ENCODE measurements at places on chromosomes 3 and 15.

DNA sequence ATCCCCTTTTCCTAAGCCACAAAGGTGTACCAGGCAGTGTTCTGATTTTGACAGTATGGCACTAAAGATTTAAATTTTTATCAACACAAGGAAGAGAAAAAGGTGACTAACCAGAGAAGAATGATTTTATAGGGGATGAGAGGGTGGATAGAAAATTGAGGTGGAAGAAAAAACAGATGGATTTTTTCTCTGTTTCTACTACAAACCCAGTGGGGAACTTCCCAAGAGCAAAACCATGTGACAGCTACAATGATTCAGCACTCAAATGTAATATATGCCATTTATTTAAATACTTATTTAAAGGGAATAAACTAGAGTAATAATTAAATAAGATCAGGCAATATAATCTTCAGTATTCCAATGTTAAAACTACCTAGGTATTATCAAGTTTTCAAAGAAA is 11.1 kb downstream of the DCUN1D1 start:
- DNase-seq = no peak

DNA sequence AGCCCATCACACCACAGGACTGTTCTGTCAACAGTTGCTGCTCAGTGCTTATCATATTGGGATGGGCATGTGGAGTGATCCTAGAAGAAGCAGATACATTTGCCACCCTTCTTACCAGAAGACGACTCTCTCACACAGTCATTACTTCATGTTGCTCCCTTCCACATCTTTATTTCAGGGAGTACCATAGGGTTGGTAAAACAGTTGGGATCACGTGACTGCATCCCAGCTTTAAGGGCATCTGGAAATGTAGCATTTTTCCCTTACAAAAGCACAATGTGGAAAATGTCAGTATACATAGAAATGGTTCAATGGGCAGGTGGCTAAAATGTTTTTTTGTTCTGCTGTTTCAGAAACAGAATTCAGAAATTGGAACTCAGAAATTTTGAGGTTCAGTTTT is 791.0 kb downstream of the OTOL1 start:
- DNase-seq = no peak

GRCh38 chr3:81003817-81004216 is 757.6 kb downstream of the GBE1 start:
- no peak for DNase-seq

GRCh38 chr3:106692624-106693023 is 684.6 kb upstream of the CCDC54 start:
- no peak for DNase-seq

DNA sequence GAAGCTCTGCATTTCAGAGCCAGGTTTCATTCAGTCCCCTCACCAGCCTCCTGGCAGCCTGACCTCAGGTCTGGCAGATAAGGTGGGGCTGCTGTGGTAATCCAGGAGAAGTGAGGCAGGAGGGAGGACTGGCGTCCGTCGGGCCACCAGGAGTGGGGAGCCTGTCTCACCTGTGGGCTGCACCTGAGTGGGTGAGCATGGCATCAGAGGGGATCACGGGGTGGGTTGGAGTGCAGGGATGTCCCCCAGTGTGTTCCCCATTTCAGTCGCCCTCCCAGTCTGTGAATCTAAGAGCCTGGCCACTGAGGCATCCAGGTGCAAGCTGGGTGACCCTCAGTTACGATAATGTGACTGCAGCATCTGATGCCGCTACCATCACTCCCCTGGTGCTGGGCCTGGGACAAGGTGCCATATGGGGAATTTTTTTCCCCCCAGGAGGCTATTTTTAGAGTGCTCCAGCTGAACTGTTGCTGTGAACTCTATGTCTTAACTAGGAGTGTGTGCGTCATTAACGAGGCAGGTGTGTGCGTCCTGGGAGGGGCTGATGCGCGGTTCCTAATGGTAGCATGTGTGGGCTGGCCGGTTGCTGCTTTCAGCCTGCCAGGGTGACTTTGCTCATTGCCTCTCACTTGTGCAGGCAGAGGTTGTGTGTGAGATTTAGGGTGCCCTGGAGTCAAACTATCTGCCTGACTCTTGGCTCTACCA is 165.2 kb downstream of the SLCO3A1 start:
- peak; percentile 30 for DNase-seq

GRCh38 chr3:183687705-183688104 is 9.9 kb upstream of the YEATS2 start:
- DNase-seq = no peak

GRCh38 chr3:86047161-86047560 is 943.8 kb downstream of the VGLL3 start:
- DNase-seq = no peak

DNA sequence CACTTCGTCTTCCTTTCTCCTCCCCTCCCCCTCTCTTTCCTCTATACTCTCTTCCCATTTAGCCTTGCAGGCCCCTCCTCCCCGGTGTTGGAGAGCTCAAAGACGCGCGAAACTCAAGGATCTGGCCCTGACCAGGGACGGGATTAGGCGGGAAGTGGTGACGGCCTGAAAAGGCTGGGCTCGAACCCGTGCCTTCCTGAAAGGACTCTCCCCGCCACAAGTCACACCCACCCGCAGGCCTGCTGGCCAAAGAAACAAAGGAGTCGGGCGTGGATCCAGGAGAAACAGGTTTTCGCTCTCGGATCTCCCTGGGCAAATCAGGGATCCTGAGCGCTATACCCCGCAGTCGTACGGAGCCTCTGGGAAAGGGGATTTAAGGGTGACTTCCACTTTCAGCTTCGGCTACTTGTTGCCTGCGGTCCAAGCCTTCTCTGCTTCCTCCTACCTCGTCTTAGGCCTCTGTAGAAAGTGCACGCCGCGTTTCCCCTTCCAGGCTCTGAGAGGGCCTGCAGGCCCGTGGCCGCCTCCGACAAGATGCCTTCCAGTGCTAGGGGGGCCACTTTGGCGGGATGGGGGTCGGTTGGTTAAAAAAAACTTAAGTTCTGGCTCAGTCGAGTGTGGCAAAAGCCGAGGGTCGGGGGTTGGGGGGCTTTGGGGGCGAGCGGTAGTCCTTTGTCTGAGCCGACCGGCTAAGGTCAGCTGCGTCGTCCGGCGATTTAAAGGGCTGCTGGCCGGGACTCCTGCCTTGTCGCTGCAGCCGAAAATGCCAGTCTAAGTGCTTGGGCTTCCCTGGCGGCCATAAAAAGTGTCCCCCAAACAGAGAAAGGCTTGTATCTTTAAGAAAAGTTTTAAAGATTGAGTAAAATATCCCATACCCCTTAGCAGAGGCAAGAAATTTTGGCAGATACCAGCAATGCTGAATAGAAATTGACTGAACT is 8.2 kb downstream of the ZIC4 start:
- no peak for DNase-seq

DNA sequence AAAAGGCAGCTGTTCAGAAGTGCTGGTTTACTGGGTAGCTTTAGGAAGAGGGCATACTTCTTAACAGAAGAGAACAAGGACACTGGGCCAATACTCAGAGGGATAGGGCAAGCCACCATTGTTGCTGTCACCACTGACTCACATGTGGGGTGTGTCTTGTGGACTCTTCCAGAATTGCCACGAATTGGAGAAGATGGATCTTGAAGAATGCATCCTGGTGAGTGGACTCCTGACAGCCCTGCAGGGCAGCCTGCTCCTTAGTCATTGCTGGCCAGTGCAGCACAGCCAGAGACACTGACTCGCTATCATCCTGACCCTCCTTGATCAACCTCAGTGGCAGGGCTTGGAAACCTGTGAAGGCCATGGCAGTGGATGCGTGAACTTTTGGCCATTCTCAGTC is 62.3 kb downstream of the UBP1 start:
- DNase-seq = no peak

DNA sequence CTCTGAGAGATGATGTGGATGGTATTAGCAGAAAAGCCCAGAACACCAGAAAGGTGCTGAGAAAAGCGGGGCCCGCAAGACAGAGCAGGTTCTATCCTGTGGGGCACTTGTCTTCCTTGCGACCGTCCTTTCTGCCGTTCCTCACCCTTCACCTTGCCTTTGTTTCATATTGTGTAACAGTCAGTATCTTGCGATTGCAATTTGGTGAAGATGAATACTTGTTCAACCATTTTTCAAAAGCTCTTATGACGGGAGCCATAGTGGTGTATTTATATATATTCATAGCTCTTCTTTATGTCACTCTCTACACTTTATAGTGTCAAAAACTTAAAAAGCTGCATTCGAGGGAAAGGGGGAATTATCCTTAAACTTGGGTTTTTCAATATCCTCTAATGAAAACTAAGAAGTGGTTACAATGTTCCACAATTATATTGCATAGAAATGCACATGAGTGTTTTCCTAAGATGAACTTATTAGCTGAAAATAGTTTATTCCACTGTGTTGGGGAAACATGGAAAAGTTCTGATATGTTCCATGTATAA is 797 bp downstream of the MAP3K13 start:
- DNase-seq = no peak

DNA sequence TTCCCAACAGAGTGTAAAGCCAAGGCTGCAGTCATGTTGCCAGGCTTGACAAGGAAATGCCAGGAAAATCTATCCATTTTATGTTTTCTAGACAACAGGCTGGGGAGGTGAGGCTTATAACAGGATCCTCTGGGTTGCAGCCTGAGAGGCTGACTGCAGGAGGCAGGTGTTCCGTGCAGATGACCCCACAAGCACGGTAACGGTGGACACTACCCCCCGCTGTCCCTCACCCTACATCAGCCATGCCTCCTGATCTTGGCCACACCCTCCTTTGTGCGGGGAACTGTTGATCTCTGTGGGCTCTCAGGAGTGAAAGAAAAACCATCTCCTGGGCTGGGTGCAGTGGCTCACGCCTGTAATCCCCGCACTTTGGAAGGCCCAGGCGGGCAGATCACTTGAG is 68.0 kb upstream of the ADPGK start:
- no peak for DNase-seq

DNA sequence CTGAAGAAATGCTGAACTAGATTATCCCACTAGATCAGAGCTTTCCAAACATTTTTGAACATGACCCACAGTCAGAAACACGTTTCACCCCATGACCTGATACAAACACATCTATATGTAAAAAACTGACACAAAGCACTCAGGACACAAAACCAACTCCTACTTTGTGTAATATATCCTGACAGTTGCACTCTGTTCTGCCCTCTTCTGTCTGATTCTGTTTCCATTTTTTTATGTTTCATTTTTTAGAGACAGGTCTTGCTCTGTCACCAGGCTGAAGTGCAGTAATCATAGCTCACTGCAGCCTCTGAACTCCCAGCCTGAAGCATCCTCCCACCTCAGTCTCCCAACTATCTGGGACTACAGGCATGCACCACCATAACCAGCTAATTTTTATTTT is 15.8 kb upstream of the RFTN1 start:
- DNase-seq = no peak

DNA sequence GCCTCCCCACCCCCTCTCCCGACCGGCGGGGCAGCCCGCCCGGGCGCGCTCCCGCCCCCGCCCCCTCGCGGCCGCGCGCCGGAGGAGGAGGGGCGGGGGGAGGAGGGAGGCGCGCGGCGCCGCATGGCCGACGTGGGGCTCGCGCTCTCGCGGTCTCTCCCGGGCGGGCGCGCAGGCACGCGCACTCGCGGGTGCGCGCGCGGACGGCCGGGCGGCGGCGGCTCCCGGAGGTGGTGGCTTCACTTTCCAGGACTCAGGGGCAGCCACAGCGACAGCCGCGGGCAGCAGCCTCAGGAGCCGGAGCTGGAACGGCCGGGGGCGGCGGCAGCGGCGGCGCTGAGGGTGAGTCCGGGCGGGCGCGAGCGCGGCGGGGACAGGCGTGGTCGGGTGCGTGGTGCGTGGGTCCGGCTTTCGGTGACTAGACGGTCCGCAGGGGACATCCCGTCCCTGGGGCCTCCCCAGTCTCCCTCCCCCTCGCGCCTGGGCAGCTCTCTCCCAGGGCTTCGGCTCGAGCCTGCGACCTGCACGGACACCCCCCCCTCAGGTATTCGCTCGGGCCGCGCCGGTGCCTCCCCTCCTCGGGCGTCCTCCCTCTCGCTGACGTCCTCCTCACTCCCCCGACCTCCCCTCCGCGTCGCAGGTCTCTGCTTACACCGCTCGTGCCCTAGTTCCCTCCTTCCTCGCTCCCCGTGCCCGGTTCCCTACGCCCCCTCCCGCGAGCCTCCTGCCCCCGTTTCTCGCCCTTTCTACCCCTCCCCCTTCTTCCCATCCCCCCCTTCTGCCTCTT is at the start of gene UBE2E2:
TSS of gene UBE2E2 (plus strand) at position 407 of the 787 bp plus-strand sequence.
- DNase-seq = peak; percentile 75

GRCh38 chr3:56930706-56931105 is 129.0 kb upstream of the ARHGEF3 start:
- no peak for DNase-seq

GRCh38 chr3:180294282-180295027 is 257.7 kb upstream of the PEX5L start:
- no peak for DNase-seq

- DNase-seq = no peak
Measured at GRCh38 chr3:42345811-42346210, 64.6 kb downstream of the LYZL4 start.

- no peak for DNase-seq
Measured at GRCh38 chr15:68465861-68466560, 34.0 kb upstream of the ITGA11 start.

GRCh38 chr15:84949043-84949442 is 32.6 kb upstream of the PDE8A start:
- no peak for DNase-seq

Measured in body of pancreas (tissue), 4 donors.